Fibroblast of mammary gland (primary cell): ENCODE measurements at places on chromosomes 4 and X.
A peak's percentile ranks its signal among the peaks of the same experiment; 100 is the strongest.

DNA sequence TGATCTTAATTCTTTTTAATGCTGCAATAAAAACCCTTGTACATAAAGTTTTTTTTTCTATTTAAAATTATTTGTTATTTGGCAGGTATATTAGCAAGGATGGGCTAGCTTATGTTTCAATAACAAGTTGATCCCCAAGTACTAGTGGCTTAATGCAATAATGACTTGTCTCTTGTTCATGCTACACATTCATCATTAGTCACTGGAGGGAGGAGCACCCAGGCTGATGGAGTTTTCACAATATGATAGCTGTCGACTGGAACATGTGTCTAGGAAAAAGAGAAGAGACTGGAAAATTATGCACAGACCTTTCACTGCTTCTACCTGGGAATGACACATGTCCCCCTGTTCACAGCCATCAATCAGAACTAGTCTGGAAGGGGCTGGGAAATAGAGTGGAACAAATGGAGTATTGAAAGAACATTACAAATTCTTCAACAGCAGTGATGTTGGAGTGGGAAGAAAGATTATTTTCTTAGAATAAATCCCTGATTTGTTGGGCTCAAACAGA, 387.9 kb upstream of the RPS6KA3 start:
- peak; percentile 50 for DNase-seq

GRCh38 chrX:77415882-77416281, 31.3 kb upstream of the FGF16 start:
- no peak for DNase-seq

DNA sequence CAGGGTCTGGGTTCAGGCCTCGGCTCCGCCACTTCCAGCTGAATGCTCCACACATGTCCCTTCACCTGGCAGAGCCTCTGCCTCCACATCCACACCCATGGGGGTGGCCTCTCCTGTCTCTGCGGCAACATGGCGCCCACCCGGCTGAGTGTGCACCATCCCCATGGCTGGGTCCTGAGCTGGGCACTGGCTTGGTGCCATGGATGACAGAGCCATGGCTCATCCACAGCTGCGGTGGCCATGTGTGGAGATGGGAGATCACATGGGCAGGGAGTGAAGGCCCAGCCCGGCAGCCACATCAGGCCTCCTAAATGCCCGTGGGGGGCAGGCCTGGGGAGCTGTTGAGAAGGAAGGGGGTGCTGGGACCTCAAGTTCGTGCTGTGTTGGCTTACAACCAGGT, 213.7 kb downstream of the AFAP1 start:
- DNase-seq = peak; percentile 66

- DNase-seq = peak; percentile 85
These were observed 108.0 kb downstream of the TMEM131L start for GRCh38 chr4:153573881-153574802.

DNA sequence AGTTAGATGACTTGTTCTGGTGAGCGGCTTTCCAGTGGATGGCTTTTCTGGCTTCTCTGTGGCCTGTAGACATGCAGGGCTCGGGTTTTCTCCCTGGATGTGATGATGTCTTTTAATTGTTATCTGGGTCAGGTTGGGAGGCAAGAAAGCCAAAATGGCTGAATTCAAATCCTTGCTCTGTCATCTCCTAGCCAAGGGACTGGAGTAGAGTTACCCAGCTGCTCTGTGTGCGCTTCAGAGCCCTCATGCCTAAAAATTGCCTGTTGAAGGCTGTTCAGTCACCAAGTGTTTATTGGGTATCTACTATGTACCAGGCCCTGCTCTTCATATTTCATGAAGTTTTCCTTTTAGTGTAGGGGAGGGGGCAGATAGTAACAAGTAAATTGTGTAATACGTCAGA, 7.3 kb downstream of the DCUN1D4 start:
- no peak for DNase-seq

DNA sequence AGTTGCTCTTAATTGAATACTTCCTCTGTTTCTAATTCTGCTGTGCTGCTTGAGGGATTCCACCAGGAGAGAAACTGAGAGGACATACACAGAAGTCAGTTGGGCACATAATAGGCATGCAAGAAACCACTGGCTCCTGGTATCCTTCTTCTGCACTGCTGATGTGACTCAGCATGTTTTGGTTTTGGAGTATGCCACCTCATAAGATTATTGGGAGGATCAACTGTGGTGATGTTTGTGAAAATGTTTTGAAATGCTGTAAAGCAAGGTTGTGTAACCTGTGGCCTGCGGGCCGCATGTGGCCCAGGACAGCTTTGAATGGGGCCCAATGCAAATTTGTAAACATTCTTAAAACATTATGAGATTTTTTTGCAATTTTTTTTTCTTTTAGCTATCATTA, 119.6 kb downstream of the GATB start:
- peak; percentile 74 for DNase-seq

DNA sequence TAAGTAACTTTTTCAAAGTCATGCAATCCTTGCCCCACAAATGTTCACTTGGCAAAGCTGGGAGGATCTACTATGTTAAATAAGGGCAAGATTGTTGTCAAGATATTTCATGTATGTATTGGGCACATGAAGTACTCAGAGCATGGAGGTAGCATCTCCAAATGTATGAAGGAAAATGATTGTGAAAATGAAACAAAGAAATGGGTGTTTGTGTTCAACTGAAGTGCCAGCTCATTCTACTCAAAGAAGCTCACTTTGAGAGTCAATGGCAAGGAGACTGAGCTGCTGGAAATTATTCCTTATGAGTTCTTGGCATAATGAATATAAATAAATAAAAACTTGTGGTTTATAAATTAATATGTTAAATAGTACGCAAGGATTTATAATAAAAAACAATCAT, 124.5 kb upstream of the ARSJ start:
- DNase-seq = no peak

- DNase-seq = no peak
These were observed 110.8 kb upstream of the HSD17B10 start for GRCh38 chrX:53544936-53545335.

- DNase-seq = no peak
These were observed 164.1 kb upstream of the TTC29 start for GRCh38 chr4:147109800-147110199.

DNA sequence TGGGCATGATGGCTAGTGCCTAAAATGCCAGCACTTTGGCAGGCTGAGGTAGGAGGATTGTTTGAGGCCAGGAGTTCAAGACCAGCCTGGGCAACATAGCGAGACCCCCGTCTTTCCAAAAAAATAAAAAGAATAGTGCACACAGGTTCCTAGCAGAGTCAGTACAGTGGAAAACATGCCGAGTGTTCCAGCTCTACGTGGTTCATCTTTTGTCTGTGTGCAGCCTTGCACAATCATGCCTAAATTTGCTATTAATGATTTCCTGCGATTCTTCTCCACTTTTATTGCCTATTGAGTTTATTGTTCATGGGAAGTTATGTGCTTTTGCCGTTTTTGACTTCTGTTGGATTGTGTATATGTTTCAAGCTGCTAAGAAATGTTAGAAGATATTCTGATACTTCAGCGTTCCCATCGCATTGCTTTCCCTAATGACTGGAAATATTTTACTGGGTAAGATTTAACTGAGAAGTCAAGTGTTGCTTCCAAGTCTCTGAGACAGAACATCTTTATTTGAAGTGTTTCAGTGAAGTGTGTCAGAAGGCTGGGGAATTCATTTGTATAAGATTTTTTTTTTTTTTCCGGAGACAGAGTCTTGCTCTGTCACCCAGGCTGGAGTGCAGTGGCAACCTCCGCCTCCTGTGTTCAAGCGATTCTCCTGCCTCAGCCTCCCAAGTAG, 11.3 kb downstream of the DOCK11 start:
- no peak for DNase-seq

GRCh38 chrX:134604701-134605311, 53.5 kb downstream of the PLAC1 start:
- DNase-seq = peak; percentile 53

GRCh38 chrX:323721-324628, 5.4 kb upstream of the GTPBP6 start:
- peak; percentile 52 for DNase-seq

- peak; percentile 1 for DNase-seq
These were observed 6.5 kb upstream of the GLRA3 start for GRCh38 chr4:174835536-174835935.

- DNase-seq = no peak
These were observed 648.8 kb downstream of the IQCM start for GRCh38 chr4:149166876-149167275.

GRCh38 chr4:89331686-89332544, 24.3 kb upstream of the GPRIN3 start:
- DNase-seq = no peak

- DNase-seq = peak; percentile 87
These were observed 28.4 kb downstream of the DDX60L start for GRCh38 chr4:168451744-168452390.

DNA sequence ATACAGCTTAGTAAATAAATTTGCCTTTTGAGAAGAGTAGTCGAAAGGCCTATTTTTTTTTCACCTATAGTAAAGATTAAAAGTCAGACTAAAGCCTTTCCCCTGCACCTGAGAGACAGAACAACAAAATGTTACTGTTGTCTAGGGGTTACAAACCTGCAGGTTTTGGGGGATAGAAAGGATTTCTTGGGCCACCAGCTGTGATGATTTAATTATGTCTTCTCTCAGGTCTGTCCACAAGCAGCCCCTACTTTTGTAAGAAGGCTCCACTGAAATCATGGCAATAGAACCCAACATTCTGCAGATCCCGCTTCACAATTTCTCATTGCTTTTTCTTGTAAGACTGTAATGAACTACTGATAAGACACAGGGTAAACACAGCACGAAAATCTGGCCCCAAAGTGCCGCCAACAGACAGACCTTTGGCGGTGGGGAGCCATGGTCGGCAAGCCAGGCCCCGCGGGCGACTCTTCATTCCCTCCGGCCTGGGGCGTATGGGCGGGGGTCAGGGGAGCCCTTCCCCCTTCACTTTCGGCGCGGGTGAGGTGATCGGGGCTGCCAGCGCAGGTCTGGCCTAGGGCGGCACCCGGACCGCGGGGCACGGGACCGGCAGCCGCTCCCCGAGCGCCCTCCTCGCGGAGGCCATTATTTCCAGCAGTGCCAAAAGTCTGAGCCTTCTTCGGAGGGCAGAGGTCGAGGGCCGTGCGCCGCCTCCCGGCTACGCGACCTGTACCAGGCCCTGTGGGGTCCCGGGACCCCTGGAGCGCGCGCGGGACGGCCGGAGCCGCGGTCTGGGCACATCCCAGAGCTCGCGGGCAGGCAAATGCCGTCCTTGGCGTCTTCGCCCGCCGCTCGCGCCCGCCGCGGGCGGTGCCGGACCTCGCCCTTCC, 812 bp upstream of the KDM6A start:
- peak; percentile 22 for DNase-seq

DNA sequence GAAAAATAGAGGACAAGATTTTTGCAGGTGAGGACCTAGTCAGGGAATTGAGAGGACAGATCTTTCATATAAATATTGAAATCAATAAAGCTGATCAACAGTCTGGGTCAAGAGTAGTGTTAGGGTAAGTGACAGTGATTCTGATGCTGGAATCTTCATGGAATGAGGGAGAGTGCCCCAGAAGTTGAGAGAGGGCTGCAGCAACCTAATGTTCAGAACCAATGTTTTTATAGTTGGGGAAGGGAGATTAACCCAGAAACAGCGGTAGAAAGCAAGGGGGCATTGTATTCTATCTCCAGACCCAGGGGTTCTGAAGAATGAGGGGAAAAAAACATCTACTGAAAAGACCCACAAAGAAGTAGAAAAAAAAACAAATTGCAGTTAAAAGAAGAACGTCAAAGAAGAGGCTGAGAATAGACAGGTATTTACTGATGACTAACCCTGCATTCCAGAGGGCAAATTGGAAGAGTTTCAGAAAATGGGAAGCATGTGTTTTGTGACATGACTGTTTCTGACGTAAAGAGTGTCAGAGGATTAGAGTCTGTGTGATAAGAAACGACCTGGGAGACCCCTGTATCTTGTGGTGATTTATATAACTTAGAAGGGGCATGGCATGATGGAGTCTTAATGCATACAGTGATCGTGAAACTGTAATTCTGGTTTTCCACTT, 819.6 kb upstream of the EPHA5 start:
- peak; percentile 7 for DNase-seq

GRCh38 chr4:110198435-110199416, at the start of gene ELOVL6:
TSS of gene ELOVL6 (minus strand) at chr4:110198615. CDS start at chr4:110198335, 280 bp downstream.
- DNase-seq = peak; percentile 81

- no peak for DNase-seq
These were observed 97.3 kb downstream of the SHROOM4 start for GRCh38 chrX:50716706-50717105.

- peak; percentile 9 for DNase-seq
These were observed 110.3 kb upstream of the MAP3K15 start for GRCh38 chrX:19625612-19626011.

DNA sequence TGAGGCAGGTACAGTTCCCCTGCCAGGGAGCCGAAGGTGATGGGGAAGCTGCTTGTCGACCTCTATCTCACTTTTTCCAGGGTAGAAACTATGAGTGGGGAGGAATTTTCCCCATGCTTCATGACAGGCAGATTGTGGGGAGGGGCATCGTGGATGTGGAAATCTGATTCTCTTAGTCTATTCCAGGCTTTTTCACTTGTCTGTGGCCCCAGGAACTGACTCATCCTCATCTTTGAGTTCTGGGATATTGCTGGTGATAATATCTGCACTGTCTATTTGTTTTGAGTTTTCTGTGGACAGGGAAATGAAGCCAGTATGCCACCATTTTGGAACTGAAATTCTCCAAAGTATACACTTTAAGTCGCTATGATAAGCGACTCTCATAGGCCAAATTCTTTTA, 7.6 kb upstream of the TLR2 start:
- peak; percentile 59 for DNase-seq

- no peak for DNase-seq
These were observed 20.5 kb downstream of the UGT2B7 start for GRCh38 chr4:69116645-69117321.

GRCh38 chr4:25949173-25949748, 35.2 kb downstream of the SMIM20 start:
- no peak for DNase-seq
